ENCODE measurements at places on chromosomes 2 and 18.

DNA sequence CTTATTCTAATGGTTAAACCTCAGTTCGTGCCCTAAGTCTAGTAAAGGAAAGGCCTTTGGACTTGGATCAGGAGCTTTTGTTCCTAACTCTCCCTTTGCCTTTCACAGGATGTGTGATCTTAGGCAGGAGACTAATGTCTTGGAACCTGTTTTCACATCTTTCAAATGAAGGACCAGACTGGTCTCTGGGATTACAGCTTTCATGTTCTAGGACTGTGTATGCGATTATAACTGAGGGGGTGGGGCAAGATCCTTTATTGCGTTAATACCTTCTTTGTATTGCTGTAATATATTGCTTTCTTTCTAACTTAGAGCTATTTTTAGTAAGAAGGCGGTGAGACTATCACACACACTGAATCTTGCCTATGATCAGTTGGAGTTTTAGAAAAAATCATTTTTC is 368.1 kb downstream of the RPRM start:
- no peak for DNase-seq

GRCh38 chr2:21317131-21317530 is 193.4 kb downstream of the TDRD15 start:
- DNase-seq = peak; percentile 23

DNA sequence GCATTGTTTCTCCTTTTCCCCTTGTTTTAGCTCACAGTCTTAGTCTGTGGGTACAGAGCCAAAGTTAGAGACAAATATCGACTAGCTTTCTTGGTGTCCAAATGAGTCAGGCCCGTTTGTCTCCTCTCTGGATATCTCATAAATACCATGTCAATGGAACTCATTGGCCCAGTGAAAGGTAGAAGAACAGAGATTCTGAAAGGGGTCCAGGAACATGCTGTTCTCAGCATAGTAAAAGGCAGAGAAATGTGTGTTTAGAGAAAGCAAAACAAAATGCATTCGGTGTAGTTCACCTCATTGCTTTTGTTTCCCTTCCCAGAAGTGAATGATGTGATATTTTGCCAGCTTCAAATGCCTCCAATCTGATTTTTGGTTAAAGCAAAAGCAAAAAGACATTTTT is 238.6 kb upstream of the SLC8A1 start:
- no peak for DNase-seq

DNA sequence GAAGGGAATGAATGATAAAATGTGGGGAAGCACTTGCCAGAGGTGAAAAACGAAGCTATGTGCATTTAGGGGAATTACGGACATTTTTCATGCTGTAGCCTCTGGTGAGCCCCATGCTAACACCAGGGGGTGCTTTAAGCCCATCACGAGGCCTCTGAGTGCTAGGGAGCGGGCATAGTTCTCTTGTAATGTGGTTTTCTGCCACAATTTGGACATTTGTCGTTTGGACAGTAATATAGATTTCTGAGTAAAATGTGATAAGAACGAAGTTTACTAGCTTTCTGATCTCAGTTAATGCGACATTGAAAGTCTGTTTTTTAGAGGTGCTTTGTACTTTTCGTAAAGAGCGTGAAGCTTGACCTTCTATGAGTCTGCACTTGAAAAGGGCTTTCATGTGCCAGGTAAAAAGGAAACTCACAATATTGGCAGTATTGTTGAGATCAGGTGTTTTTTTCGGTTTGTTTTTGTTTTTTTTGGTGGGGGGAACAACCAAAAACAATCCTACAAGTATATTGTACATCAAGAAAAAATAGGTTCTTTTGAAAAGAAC is 50.6 kb downstream of the TRAF3IP1 start:
- DNase-seq = peak; percentile 46

GRCh38 chr18:22018366-22018765 is 151.0 kb upstream of the GATA6 start:
- DNase-seq = no peak

DNA sequence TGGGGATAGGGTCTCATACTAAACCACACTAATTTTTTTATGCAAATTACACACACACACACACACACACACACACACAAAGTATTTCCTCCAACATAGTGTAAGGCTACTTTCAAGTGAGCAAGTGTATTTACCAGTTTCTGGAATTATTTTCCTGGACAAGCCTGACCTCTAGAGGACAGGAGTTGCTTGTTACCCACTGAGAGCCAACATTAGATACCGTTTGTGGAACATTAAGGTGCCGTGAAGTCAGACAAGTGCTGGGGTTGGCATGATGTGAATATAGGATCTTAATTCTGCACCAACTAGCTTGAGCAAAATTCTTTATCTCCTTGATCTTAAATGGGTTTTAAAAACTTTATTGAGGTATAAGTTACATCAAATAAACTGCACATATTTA is 39.3 kb upstream of the SERPINB2 start:
- no peak for DNase-seq

- DNase-seq = no peak
These were observed 3.6 kb upstream of the KIAA2012 start for GRCh38 chr2:202069170-202070067.

- DNase-seq = no peak
These were observed 38.4 kb upstream of the DTNB start for GRCh38 chr2:25711675-25712354.

DNA sequence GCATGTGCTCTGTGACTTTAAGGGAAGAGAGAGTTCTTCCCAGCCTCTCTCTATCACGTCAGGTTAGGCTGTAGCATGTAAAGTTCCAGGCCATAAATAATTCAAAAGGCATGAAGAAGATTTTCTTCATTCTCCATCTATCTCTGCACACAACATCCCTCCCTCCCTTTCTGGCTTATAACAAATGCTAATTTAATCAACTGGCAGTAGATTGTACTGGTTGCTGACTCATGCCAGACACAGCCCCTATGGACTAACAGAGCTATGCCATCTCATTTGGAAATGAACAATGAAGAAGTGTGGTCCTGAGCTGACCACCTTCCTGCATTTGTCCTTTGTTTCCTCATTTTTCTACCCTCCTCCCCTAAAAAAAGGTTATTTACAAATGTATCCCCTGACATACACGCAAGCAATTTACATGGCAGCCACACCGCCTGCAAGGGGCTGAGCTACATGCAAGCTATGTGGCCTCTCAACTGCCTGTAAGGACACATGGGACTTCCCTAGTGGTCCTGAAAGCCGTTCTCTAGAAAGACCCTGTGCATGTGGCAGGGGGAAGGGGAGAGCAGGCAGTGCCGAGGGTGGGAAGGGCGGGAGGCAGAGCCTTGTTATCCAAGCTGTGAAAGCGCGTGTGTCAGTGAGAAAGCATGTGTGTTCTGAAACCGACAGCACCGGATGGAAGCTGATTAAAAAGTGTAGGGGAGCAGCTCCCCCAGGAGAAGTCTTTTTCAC is 90.9 kb upstream of the KLF7 start:
- DNase-seq = no peak

GRCh38 chr18:77168811-77169311 is 36.3 kb upstream of the MBP start:
- DNase-seq = no peak

DNA sequence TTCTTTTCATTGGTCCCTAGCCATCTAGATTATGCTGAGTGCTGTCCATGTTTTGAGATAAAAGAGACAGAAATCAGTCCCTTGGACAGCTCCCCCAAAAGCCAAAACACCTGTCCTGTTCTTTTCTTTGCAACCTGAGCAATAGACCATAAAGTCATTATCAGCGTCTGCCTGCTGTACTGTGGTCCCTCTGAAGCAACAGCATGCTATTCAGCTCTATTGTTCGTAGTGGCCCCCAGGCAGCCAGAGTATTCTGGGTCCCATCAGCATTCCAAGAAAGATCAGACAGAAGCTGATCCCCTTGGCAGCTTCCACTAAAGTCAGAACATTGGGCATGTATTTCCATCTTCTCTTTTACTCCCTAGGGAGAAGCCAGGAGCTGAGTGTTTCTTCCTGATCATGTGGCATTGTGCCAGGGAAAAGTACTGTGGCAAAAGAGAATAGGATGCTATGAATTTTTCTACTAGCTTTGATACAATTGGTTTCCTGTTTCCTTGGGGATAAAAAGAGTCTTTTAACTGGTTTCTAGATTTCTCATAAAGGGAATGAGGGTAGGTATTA is 33.6 kb upstream of the ZSWIM2 start:
- no peak for DNase-seq

DNA sequence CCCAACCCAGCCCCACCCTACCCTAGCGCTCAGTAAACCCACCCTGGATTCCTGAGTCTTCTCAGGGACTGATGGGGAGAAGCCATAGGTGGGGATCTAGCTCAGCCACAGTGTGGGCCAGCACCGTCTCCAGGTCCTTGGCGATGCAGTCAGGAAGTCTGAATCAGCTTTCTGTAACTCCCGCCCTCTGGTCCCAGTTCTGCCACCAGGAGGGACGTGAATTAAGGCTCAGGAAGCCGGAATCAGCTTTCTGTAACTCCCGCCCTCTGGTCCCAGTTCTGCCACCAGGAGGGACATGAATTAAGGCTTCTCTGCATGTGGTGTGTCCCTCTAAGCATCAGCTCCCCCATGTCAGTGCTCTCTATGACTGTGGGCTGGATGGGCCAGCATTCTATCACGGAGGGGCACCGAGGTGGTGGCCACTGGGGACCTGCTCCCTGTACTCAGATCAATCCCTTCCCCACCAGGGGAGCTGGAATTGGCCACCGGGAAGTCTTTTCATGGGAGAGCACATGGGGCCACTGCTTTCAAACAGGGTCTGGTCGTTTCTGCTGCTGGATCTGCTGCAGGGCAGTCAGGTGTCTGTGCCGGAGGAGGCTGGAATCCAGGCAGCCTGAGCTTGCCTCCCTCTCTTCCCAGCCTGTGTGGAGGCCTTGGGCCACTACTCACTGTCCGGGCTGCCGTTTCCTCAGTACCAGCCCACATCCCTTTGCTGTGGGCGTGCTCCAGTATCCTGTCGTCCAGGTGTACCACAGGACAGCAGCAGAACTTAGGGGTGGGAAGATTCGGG is 24.7 kb downstream of the ASB18 start:
- no peak for DNase-seq

GRCh38 chr2:146503366-146503765 is 1341.5 kb upstream of the ACVR2A start:
- no peak for DNase-seq

DNA sequence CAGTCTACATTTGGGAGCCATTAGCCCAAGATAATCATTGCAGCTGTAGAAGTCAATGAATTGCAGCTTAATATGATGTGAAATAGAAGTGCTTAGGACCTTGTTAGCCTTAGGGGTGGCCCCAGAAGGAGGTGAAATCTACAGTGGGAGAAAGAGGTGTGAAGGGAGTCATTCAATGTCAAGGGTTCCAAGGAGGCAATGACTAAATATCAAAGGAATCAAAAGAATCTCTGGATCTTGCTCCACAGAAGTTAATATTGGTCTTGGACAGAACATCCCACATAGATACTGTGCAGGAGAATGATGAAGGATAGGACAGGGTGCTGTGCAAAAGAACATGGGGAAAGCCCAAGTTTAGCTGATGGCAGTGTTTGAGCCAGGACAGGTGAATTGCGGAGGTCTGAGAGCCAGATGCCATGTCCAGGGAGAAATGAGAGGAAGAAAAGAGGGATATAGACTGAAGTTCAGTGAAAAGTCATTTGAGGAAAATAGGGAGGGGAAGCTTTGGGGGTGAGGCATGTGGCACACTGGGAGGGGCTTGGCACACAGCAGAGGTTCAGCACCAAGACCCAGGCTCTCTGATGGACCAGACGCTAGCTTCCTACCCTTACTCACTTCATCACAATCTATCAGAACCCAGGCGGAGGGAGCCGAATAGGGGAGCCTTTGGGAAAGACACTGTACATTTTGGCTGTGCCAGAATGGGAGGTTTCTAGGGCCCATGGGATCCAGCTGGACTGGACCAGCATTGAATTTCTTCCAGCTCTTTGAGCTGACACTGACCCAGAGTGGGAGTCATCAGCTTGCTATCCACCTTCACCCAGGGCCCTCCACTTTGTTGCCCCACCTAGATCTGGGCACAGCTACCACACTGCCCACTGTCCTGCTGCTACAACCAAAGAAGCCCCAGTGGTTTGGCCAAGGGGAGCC is 2.2 kb downstream of the IL1F10 start:
- DNase-seq = no peak

DNA sequence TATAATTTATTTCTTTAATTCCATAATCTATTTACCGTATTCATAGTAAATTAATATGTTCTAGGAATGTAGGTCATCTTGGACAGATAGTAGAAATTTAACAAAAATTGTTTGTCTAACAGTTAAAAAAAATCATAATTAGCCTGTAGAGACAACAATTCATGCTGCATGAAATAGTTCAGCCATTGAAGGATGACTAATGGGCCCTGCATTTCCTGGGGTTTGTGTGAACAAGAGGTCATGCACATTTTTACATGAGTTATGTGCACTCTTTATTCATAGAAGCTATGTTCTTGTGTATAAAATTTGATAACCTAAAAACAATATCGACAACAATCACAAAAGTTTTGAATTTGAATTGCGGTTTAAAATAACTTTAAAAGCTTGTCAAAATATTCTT is 1663.6 kb downstream of the SUCLG1 start:
- no peak for DNase-seq

DNA sequence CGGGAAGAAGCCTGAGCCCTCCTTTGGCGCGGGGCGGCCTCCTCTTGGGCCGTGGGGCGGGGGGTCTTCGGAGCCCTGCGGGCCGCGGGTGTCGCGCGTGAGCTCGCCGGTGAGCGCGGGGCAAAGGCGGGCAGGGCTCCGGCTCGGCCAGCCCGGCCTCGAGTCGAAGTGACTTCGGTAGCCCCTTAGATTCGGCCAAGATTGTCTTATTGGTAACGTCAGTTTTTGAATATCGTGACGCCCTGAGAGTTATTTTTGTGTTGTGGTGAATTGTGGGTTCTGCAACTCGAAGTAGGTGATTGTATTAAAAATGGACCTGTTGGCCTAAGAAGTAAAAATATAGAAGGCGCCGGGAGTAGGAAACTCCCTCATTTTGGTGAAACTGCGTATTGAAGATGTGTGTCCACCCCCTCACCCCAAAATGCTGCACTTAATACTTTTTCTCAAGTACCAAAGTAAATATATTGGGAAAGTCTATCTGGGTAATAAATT is 669 bp downstream of the MARCHF7 start:
- peak; percentile 41 for DNase-seq

GRCh38 chr2:105515581-105516415 is 116.9 kb upstream of the FHL2 start:
- DNase-seq = no peak

DNA sequence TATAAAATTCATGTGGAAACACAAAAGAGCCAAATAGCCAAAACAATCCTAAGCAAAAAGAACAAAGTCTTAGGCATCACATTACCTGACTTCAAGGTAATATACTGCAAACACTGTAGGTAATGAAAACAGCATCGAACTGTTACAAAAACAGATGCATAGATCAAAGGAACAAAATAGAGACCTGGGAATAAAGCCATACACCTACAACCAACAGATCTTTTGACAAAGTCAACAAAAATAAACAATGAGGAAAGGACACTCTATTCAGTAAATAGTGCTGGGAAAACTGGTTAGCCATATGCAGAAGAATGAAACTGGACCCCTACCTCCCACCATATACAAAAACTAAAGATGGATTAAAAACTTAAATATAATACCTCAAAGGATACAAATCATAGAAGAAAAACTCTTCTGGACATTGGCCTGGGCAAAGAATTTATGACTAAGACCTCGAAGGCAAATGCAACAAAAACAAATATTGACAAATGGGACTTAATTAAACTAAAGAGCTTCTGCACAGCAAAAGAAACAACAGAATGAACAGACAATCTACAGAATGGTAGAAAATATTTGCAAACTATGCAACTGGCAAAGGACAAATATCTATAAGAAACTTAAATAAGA is 218.0 kb downstream of the PHLPP1 start:
- DNase-seq = no peak
